Stimulated activated CD8-positive, alpha-beta memory T cell treated with anti-CD3 and anti-CD28 coated beads, Interleukin-2, amount 100 ng/mL, for 1 hour (primary cell): ENCODE measurements at places on chromosomes 3 and 15.

DNA sequence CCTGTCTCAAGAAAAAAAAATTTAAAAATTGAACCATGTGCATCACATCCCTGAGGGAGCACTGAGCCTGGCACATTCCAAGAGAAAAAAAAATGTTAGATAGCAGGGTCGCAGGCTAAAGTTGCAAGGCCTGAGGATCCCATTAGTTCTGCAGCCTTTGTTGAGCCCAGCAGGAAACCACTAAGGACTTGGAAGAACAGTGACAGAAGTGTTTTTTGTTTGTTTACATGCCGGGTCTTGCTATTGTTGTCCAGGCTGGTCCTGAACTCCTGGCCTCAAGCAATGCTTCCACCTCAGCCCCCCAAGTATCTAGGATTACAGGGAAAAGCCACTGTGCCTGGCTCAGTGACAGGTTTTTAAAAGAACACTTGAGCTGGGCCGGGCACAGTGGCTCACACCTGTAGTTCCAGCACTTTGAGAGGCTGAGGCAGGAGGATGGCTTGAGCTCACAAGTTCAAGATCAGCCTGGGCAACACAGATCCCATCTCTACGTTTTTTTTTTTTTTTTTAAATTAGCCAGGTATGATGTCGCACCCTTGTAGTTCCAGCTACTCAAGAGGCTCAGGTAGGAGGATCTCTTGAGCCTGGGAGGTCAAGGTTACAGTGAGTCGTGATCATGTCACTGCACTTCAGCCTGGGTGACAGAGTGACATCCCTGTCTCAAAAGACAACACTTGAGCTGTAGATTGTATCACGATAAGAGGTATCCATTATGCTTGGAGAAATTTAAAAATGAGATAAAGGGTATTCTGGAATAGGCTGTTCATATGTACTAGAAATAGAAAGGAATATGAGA lies 15.2 kb downstream of the CHAC1 start:
- DNase-seq, result no peak

GRCh38 chr3:82581350-82581749 lies 819.9 kb upstream of the GBE1 start:
- DNase-seq, result no peak

DNA sequence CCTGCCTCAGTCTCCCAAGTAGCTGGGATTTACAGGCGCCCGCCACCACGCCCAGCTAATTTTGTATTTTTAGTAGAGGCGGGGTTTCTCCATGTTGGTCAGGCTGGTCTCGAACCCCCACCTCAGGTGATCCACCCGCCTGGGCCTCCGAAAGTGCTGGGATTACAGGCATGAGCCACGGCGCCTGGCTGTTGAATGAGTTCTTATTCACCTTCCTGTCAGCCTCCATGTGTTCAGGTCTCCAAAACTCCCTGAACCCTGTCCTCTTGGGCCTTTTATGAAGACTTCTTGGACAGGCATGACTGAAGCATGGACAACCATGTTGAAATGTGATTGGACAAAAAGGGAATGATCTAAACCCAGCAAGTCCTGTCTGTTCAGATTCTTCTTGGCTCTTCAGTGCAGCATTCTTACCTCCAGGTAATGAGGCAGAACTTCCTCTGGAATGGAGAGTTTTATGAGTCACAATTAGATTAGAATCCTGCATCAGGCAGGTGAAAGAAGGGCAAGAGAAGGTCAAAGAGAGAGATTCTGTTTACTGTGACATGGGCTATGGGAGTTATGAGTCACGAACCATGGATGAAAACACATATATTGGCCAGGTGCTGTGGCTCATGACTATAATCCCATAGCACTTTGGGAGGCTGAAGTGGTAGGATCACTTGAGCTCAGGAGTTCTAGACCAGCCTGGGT lies 23.1 kb upstream of the EIF4A2 start:
- no peak for DNase-seq

DNA sequence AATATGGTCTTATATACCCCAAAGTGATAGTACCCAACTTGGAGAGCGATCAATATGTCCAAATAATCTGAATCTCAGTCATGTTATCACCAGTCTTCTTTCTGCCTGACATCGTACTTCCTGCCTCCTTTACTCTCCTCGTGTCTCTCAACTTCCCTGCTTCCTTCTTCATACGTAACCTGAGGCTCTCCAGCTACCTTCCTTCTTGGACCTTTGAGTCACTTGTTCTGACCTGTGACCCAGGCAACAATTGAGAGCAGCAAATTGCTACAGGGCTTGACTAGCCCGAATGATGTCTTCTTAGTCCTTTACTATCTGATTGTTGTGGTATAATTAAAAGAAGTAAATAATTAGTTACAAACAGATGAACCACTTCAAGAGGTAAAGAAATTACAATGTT lies 145.9 kb upstream of the MBNL1 start:
- DNase-seq, result no peak

- no peak for DNase-seq
Measured at GRCh38 chr3:69540706-69541581, 155.1 kb upstream of the FRMD4B start.
